ENCODE measurements at places on chromosomes 1 and 21. TPM values are rescaled to one million over a fixed set of nuclear protein-coding genes. Genes with fewer than 3 reads are reported as not detected.

GRCh38 chr21:43956670-43957035 lies 55.5 kb upstream of the TRAPPC10 start:
- DNase-seq: no peak

DNA sequence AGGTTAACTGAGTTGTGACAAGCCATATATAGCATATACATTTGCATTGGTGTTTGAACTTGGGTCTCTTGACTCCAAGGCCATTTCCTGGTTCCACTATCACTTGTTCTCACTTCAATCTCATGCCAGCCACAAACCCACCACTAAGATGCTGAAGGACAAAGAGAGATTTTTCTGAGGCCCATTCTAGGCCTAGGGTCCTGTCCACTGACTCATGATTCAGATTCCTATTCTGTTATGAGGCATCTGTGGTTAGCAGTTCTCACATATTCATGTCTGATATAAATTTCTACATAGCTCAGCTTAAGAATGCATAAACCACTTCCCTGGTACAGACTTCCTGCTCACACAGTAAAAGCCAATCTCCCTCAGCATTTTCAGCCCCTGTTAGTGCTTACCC lies 326.1 kb upstream of the BEND5 start:
- DNase-seq: no peak

DNA sequence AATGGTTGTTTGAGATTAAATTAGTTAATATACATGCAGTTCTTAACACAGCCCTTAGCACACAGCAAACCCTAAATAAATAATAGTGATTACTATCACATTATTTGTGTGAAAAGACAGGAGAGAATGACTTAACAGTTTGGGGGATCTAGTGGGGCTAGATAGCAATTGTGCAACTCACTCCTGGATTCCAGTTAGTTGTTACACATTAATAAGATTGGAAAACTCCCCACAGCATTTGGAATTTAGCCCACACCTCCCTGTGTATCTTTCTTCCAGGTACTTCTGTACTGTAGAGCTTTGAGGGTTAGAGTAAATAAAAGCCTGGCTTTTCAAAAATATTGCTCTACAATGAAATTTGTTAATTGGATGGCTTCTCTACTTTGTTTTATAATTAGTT lies 93.2 kb downstream of the KCTD3 start:
- no peak for DNase-seq

CCDC185 gene
- not detected for total RNA-seq

CELA2B gene
- not detected for total RNA-seq

DNA sequence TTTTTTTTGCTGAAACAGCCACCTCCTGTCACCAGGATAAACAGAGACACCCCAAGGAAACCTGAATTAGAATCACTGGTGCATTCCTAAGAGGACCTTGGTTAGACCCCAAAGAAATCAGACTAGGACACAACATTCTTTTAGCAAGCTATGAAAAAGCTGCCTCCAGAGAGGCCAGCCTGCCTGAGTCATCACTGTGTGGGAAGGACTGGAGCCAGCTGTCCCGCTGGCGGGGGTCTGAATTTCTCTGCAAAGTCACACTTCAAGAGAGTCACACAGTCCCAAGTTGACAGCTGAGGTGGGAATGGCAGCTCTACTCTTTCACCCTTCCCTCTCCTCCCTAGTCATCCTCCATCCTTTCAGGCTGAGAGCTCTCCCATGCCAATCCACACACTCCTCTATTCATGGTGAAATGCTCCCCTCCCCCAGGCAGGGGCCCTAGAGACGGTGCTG lies 405.0 kb upstream of the POU3F1 start:
- DNase-seq: no peak

GRCh38 chr1:23283667-23284602 lies 60.1 kb downstream of the HNRNPR start:
- DNase-seq: no peak

DNA sequence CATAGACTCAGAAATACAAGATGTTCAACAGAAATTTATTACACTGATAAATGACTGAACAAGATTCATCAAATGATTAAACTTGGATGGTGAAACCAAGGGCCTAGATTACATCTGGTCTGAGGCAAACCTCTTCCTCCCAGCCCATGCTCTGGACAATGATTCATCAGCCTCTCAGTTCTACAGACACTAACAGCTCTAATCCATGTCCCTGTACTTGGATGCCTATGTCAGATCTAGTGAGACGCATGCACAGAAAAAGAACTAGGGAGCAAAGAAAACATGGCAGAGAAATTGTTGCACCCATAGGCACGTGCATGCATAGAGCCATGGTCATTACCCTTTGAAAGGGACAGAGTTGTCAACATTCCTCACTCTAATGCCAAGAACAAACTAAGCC lies 250.1 kb downstream of the KCNH1 start:
- no peak for DNase-seq
